Lower lobe of right lung (tissue), 2 donors: ENCODE measurements at places on chromosomes 7 and 10. TPM values are rescaled to one million over a fixed set of nuclear protein-coding genes. Genes with fewer than 3 reads are reported as not detected.

The SH2B2 gene
- 17.0 TPM for total RNA-seq

DNA sequence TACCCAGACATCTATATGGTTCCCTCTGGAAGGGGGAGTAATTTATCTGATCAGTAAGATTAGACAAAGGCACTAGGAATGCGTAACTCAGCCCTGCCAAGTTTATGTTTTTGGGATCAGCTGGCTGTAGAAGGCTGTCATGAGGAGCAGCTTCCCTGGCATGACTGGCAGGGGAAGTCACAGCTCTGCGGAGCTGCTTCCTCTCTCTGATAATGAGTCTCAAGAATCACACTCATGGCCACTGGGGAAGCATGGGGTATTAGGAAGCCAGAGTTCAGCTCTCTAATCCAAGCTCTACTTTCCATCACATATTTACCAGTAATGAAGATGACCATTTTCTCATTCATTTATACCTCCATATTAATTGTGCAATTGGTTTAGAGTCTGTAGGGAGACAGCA is 758.9 kb downstream of the GRM8 start:
- no peak for DNase-seq

The CHN2 gene
- 14.2 TPM for total RNA-seq

GRCh38 chr10:58266003-58266825 is 1.5 kb downstream of the IPMK start:
- DNase-seq = no peak

The ZWINT gene
- 3.3 TPM for total RNA-seq

- DNase-seq = no peak
Measured at GRCh38 chr10:20963056-20963455, 65.9 kb upstream of the NEBL start.

DNA sequence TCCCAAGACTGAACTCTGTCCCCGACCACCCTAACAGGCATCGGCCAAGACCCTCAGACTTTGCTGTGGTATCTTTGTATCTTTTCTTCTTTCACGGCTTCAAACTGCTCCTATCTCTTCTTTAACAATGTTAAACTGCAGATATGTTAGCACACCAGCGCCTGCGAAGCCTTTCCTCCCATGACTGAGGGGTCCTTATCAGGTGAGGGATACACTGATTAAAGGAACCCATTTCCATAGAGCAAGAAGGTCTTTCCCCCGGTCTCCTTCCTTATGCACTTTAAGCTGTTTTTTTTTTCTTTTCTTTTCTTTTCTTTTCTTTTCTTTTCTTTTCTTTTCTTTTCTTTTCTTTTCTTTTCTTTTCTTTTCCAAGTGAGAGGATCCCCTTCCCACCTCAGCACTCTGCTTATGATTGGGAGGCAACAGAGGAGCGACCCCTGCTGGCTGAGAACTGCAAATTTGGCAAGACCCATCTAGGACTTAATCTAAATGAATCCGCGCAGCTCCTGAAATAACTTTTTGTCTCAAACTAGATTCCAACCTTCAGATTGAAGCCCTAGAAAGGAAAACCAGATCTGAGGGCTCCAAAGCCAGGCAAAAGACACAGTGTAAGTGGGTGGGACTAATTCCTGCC is 109.9 kb downstream of the ITGB8 start:
- DNase-seq = no peak

The ASL gene
- total RNA-seq = 48.7 TPM

GRCh38 chr10:32680803-32681557 is 235.0 kb downstream of the CCDC7 start:
- no peak for DNase-seq

- no peak for DNase-seq
Measured at GRCh38 chr10:113162960-113163359, 212.9 kb downstream of the TCF7L2 start.

GRCh38 chr10:20582041-20582440 is 315.1 kb downstream of the NEBL start:
- DNase-seq = no peak

GRCh38 chr7:155811895-155812761 is at the start of gene SHH:
SHH (minus strand) TSS chr7:155812463; CDS start chr7:155812122, 341 bp downstream.
- peak; percentile 37 for DNase-seq

- DNase-seq = no peak
Measured at GRCh38 chr7:46696741-46697140, 775.7 kb upstream of the IGFBP3 start.

DNA sequence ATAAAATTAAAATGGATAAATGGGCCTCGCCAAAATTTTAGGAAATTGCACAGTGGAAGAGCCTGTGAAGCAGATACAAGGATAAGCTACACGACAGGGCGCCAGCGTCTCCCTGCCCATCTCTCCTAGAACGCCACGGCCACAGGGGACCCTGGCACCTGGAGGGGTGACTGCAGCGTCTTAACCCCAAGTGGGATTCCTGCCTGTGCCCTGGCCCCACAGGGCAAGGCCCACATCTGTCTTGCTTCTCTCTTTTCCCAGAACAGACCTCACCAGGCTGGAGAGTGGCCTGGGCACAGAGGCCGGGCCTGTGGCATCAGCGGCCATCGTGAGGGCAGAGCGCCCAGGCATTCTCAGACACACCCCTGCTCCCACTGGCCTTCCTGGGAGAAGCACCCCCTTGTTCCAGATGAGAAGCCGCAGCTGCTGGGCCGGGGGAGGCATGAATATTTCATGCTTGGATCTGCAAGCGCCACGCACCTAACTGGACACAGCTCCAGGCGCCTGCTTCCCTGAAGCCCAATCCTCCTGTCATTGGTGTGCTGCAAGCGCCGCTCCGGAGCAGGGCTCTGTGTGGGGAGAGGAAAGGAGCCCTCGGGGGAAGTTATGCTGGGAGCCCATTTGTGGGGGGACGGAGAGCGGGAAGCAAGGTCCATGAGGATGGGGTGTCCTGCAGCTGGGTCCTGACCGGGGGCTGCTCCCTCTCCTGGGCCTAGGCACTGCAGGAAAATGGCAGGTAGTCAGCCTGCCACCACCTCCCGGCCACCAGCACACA is 153.5 kb downstream of the ELFN1 start:
- peak; percentile 35 for DNase-seq

- DNase-seq = no peak
Measured at GRCh38 chr10:93173967-93174845, 100.5 kb downstream of the CYP26A1 start.

The ZSCAN25 gene
- total RNA-seq = 16.5 TPM

GRCh38 chr10:61609701-61610100 is 53.0 kb upstream of the CABCOCO1 start:
- no peak for DNase-seq

- no peak for DNase-seq
Measured at GRCh38 chr10:91381257-91381891, 28.8 kb upstream of the HECTD2 start.

DNA sequence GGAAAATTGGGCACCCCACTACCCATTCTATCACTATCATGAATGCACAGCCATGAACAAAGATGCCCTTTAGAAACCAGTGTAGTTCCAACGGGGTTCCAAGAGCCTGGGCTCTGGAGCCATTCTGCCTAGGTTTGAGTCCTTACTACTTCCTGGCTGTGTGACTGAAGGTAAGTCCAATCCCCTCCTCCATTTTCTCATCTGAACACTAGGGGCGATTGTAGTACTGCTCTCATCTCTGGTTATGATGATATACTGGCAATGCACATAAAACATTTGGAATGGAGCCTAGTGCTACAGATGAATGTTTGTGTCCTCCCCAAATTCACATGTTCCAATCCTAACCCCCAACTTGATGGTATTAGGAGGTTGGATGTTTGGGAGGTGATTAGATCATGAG is 28.1 kb upstream of the CDH23 start:
- DNase-seq = no peak

GRCh38 chr10:68327889-68328786 is 3.7 kb upstream of the HNRNPH3 start:
- no peak for DNase-seq

DNA sequence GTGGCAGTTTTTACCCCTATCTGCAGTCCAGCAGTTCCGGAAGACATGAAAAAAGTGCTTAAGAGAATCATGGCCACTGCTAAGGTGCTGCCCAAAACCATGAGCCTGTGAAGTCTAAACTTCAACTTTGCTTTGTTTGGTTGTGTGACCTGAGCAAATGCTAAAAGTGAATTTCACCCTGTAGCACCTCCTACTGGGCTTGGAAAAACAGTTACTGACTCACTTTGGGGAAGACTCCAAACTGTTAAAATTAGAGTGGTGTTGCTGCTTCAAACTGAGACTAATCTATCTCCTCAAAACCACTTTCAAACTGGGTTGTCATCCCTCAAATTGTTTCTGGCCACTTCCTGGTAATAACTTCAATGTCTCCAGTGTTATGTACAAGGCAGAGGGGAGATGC is 21.3 kb downstream of the MKX start:
- no peak for DNase-seq

- DNase-seq = peak; percentile 66
Measured at GRCh38 chr10:28939281-28940157, 262.2 kb downstream of the BAMBI start.

The FANK1 gene
- 11.5 TPM for total RNA-seq

DNA sequence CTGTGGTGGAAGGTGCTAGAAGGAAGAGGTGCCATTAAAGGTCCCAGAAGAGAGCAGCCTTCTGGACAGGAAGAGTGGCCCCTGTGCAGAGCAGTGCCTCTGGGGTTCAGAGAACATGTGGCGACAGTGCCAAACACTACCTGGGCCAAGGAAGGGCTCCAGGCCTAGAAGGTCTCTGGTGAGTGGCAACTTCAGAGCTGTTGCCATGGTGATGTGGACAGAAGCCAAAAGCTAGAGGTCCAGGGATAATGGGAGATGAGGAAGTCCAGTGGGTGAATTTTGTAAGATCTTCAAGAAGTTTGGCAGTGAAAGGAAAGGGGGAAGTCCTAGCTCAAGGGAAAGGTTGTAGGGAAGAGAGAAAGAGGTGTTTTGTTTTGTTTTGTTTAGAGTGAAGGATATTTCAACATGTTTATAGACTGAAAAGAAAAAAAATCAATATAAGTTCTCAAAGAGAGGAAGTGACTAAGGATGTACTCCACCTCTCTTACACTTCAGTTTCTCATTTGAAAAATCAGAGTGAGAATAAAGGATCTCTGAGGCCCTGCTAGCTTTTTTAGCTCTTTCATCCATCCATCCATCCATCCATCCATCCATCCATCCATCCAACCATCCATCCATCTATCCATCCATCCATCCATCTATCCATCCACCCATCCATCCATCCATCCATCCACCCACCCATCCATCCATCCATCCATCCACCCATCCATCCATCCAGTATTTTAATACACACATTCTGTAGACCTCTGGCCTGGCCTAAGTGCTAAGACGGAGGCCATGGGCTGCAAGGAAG is 77.1 kb upstream of the DUSP5 start:
- peak; percentile 68 for DNase-seq

- DNase-seq = peak; percentile 61
Measured at GRCh38 chr7:92527300-92528187, 776 bp downstream of the PEX1 start.

DNA sequence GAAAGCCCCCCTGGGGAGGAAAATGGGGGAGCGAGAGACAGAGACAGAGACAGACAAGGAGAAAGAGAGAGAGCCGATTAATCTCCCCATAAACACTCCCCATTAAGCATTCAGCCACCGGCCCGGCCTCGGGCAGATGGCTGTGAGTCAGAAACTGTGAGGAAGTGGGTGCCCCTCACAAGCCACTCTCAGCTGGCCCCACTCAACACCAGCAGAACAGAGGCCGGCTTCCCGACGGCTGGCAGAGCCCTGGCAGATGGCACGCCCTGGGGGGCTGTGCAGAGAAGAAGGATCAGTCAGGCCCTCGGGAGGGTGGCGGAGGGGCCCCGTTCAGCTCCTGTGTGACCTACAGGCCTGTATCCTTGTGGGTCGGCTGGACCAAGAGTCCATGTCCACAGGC is 41.2 kb downstream of the CAMK2B start:
- DNase-seq = peak; percentile 38

DNA sequence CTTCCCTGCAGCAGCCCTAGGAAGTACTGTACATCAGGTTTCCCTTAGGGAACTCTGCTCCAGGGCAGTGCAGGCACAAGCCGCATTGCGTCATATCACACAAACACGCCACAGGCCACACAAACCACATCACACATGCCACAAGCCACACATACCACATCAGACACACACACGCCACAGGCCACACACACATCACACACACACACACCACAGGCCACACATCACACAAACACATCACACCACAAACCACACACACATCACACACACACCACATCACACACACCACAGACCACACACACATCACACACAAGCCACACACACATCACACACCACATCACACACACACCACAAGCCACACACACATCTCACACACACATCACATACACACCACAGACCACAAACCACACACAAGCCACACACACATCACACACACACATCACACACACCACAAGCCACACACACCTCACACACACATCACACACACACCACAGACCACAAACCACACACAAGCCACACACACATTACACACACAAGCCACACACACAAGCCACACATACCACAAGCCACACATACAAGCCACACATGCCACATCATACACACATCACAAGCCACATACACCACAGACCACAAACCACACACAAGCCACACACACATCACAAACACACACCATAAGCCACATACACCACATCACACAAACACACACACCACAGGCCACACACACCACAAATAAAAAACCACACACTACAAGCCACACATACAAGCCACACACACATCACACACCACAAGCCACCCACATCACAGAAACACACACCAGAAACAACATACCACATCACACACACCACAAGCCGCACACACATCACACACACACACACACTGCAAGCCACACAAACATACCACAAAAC is 53.4 kb downstream of the TMEM209 start:
- no peak for DNase-seq

DNA sequence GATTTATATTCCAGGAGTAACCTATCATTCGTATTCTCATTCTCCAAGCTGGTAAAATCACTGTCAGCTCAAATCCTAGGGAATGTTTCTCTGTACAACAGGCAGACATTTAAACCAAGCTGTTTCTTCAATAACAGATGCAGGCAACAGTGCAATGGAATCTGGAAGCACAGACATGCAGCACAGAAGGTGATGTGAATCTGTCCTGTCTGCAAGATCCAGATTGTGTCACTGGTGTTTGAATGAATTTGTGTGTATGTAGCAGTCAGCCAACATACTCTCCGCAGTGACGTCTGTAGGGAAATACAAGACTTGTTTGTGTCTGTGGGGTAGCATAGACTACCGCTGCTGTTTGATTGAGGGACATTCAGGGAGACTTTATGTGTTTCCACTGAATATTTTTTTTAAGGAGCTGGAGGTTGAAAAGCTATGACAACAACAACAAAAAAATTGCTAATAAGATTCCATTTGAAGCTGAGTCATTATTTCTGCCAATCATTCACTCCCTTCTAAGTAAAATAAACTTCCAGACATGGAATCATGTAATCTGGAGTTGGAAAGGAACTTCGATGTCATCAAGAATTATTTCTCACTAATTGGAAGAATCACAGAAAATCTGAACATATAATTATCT is 122.9 kb upstream of the MYO3A start:
- DNase-seq = no peak

The THSD7A gene
- total RNA-seq = 7.2 TPM

GRCh38 chr7:50436133-50436806 is 13.9 kb downstream of the FIGNL1 start:
- no peak for DNase-seq

GRCh38 chr10:129843702-129844101 is 120.4 kb downstream of the EBF3 start:
- DNase-seq = no peak

- DNase-seq = no peak
Measured at GRCh38 chr7:44824894-44825526, 22.9 kb downstream of the H2AZ2 start.
